ENCODE measurements at places on chromosomes 13 and 19.

DNA sequence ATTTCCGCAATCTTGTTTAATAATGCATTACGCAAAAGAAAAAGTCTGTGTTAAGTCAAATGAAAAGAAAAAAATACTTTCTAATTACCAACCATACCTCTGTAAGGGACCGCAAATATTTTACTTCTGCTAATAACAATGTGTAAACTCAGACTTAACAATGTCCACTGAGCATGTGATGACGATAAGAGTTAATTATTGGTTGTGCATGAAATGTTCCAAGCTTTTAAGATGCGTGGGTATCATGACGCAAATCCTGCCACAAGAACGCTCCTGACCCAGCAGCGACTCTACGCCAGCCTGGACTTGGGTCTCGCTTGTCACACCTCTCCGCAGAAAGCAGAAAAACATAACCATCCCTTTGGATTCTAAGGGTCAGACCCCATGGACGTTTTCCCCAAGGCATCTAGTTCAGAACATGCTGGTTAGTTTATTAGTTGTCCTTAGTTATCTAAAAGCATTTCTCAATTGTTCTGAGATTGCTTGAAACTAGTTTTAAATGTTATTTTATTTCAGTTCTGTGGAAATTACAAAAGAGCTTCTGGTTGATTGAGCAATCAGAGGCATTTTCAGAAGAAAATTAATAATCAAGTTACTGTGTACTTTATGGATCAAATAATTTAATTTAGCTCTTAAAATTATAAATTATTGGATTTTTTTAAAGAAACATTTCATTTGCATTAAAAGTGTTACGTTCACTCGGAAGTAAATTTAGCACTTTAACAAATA, 779.9 kb upstream of the ARGLU1 start:
- DNase-seq = peak; percentile 13

- DNase-seq = no peak
These were observed 21.3 kb downstream of the ARHGEF1 start for GRCh38 chr19:41904118-41904870.

DNA sequence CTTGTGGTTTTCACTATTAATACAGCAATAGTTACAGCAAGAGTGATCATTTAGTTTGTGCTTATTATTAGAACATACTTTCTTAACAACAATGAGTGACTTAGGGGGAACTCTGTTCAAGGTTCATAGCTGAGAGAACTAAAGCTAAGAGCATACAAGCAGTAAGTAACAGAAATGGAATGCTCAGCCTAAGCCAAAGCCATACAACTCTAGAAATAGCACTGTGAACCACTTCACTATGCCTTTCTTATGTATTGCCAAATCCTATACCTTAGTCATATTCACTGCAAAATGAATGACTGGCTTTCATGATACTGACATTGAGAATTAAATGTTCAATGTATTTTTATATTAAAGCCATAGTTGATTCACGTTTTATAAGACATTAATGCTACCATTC, 599.7 kb upstream of the SLITRK1 start:
- no peak for DNase-seq

DNA sequence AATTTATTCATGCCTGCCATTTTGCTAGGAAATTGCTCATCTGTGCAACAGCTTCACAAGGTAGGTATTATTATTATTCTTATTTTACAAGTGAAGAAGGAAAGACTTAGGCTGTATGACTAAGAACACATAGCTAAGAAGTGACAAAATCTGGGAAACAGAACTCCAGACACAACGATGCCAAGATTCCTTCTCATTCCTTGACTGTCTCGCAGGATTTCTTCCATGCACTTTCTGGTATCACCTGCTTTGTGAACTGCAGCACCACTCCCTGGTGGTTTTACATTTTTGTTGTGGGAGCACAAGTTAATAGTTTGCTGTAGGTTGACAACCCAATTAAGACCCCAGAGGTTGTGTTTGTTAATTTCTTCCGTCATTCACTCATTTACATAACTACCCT, 188.5 kb downstream of the LACC1 start:
- DNase-seq = peak; percentile 94

GRCh38 chr19:45814166-45814780, 835 bp downstream of the RSPH6A start:
- no peak for DNase-seq

GRCh38 chr19:33405254-33405552, 31.7 kb downstream of the CEBPG start:
- no peak for DNase-seq

- peak; percentile 99 for DNase-seq
These were observed 20.0 kb upstream of the ERCC1 start for GRCh38 chr19:45443462-45444317.

DNA sequence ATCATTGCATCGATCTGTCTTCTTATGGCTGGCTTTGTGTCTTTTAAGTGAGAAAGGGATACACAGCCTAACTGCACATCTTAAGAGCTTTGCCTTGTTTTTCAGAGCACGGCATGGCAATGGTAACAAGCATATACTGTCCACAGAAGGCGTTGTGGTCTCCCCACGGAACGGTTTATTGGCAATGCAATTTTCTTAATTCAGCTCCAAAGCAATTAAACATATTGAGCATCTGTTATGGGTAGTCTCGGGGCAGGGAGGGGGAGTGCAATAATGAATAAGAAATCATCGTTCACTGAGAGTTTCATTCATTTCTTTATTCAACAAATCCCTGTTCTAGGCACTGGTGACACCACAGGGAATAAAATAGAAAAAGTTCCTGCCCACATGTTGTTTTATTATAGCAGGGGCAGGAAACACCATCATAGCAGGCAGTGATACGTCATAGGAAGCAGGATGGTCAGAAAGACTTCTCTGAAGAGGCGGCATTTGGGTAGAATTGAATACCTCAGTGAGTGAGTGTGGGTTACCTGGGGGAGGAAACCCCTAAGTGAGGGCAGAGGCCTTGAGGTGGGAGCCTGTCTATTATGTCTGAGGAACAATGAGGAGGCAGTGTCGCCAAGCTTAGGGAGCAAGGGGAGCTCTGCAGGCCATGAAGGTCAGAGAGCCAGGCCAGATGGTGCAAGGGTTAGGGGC, 185.7 kb upstream of the KL start:
- DNase-seq = no peak

DNA sequence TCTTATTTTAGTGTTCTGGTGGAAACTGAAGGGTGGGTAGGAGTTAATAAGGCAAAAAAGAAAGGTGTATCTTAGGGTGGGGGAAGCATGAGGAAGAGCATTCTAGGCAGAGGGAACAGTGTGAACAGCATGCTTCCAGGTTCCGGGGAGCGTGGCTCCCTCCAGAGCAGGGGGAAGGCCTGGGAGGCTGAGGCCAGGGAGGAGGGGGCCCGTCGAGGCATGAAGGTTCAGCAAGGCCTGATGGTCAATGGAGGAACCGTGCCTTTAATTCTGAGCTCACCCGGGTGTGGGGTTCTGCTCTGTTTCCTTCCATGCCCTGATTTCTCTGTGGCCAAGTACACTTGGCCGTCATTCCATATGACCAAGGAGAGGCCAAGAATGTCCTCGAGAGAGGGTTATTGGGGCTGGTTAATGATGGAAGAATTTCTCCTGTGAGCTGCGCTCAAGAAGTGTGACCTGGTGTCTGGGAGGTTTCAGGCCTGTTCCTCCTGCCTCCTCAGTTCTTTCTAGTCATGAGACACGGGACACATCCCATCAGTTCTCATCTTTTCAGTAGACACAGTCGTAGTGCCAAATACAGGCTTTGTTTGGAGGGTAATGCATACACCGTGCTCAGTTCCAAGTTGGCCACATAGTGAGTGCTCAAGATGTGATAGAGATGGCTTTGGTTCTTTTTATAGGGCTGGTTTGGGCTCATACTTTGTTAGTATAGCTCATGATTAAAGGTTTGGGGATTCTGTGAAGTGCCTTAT, 73.6 kb downstream of the SIPA1L3 start:
- DNase-seq = no peak

- DNase-seq = no peak
These were observed 5.8 kb downstream of the PLPPR3 start for GRCh38 chr19:815775-816499.

GRCh38 chr13:82569581-82569980, 1312.7 kb downstream of the SLITRK1 start:
- DNase-seq = no peak

DNA sequence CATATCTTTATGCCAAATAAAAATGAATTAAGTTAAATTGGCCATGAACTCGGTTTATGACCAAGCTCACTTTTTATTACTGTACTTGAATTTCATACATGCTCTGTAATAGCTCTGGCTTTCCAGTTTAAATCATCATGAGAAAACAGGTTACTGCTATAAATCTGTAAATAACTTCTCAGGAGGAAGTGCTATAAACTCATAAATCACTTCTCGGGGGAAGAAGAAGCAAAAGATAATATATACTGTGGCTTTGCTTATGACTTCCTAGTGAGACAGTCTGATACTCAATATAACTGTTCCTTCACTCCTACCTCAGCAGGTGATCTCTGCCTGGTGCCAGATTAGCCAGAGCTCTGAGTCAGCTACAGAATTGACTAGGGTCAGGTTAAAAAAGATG, 12.5 kb downstream of the SUPT20H start:
- DNase-seq = no peak

DNA sequence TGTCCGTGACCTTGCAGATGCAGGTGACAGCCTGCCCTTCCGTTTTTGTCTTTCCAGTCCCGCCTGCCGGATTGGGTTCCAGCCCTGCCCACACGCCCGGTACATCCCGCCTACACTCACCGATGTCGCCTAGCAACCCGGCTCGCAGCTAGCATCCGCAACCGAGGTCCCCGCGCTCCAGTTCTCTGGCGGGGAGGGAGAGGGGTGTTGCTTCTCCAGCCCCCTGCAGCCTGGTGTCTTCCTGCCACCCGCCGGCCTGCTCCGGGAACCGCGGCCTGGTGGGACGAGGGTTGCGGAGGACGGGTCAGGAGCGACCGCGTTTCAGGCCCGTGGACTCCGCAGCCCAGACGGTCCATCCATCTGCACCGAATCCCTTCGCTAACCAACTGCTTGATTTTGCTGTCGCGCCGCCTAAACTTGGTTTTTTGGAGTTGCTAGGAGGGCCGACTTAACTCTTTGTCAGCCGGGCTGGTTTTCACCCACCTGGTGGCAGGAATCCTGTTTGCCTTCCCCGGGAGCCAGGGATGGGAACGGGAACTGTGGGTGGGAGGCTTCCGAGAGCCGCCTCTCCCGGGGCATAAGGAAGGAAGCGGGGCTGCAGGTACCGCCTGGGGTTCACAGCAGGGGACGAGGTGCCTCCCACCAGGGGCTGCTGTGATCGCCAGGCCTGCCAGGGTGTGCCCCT, 15.4 kb upstream of the MATK start:
- DNase-seq = no peak

DNA sequence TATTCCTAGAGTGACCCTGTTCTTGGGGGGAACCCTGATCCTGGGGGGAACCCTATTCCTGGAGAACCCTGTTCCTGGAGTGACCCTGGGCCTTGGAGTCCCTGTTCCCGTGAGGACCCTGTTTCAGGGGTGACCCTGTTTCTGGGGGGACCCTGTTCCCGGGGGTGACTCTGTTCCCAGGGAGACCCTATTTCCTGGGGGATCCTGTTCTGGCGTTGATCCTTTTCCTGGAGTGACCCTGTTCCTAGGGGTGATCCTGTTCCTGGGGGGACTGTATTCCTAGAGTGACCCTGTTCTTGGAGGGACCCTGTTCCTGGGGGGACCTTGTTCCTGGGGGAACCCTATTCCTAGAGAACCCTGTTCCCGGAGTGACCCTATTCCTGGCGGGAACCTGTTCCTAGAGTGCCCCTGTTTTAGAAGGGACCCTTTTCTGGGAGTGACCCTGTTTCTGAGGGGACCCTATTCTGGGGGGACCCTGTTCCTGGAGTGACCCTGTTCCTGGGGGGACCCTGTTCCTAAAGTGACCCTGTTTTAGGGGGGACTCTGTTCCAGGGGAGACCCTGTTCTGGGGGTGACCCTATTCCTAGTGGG, 15.0 kb downstream of the GNA15 start:
- no peak for DNase-seq

DNA sequence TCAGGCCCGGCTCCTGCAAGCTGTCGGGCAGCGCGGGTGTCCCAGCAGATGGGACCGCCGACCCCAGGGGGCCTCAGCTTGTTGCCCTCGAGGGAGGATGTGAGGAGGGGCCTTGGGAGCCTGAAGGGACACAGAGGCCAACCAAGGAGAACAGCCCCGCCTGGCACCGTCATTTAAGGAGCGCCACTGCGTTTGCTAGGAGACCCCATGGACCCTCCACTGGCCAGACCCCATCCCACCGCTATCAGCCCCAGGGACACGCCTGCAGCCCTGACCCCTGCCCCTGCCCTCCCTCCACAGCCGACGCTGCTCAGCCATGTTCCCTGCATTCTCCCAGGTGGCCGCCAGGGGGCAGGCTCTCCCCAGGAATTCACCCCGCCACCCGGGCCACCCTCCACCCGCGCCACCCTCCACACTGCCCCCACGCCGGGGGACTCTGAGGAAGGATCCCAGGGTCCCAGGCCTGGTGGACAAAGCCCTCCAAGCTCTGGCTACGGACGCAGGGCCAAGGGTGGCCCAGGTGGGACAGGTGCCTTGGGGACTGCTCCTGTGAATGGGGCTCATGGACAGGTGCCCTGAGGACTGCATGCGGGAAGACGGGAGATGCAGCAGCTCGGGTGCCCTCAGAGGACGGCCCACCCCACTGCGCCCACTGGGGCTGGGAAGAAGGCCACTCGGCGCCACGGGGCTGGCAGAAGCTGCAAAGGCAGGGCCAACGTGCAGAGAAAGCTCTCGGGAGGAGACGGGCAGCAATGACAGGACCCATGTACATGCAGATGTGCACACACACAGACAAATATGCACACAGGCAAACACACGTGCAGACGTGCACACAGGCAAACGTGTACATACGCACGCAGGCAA, 34.4 kb downstream of the PIP5K1C start:
- peak; percentile 55 for DNase-seq

- no peak for DNase-seq
These were observed 4.0 kb downstream of the TMIGD2 start for GRCh38 chr19:4297901-4298809.

DNA sequence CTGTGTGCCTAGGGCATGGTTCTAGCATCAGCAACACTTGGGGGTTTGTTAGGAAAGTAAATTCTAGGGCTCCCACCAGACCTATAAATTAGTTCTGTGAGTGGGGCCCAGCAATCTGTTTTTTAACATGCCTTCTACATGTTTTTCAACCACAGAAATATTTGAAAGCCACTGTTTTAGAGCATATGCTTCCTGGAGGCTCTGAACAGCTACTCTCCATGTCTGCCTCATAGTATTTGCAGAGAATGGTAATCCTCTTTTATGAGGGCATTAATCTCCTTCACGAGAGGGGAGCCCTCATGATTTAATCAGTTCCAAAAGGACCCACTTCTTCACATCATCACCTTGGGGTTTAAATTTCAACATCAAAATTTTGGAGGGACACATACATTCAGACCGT, 6.0 kb downstream of the SPATA13 start:
- no peak for DNase-seq

GRCh38 chr13:72911981-72912380, 130.0 kb downstream of the PIBF1 start:
- DNase-seq = no peak

All from trophoblast cell (in vitro differentiated cells and primary cell).